CD4-positive, alpha-beta T cell treated with Interleukin-15 for 4 hours (primary cell): ENCODE measurements at places on chromosomes 5 and 9.

DNA sequence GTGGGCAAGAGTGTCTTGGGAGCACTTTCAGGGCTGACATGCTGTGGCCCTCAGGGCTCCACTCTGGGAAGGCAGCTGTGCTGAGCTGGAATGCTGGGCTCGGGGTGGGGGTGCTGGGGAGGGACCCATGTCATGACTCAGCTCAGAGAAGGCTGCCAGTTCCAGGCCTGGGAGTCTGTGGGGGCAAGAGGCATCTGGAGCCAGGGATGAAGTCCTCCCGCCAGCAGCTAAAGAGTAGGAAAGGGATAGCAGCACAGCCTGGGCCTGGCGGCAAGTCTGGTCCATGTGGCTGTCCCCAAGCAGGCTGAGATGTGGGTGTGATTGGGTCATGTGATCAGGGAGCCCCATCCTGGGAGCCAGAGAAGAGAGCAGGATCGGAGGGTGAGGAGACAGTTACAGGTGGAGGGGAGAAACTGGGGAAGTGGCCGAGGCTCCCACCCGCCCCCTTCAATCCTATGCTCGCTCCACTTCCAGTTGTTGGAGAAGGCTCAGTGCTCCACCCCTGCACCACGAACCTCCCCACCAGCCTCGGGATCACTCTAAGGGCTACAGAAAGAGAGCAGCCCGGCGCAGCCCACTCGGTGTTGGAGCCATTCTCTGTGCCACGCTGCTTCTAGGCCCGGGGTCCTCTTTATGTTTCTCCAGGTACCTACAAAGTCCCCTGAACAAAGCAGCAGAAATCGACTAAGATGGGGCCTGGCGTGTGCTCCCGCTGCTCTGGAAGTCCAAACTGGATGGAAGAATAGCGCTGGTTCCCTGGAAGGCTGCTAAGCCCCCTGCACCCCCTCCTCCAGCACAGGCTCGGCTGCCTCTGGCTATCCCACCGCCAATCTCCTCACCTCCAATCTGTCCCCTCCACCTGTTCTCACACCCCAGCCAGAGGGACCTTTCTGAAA lies 12.0 kb downstream of the PDGFRB start:
- DNase-seq = no peak

GRCh38 chr5:145028626-145029025 lies 806.5 kb downstream of the PRELID2 start:
- DNase-seq = no peak

GRCh38 chr5:120472911-120473310 lies 8.8 kb downstream of the PRR16 start:
- no peak for DNase-seq

DNA sequence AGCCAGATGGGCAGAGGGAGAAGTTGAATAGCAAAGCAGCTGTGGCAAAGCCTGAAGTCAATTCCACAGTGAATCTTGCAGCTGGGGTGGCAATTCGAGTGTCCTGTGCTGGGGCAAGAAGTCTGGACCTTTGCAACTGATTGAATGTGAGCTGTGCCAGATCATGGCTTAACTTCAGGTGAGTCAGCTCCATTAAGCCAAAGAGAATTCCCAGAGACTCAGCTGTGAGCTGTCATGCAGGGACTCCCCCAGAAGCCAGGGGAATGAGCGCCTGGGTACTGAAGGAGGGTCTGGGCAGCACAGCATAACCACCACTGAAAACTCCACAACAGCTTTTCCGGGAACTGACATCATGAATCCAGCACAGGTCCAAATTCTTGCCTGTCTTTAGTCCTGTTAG lies 153.5 kb upstream of the TRPC7 start:
- DNase-seq = no peak

- no peak for DNase-seq
These were observed 35.6 kb downstream of the GPBP1 start for GRCh38 chr5:57209316-57210040.

GRCh38 chr9:133377721-133378216 lies 1.6 kb downstream of the STKLD1 start:
- DNase-seq = no peak

GRCh38 chr5:142008813-142009212 lies 4.0 kb downstream of the GNPDA1 start:
- DNase-seq = no peak
